Activated T-helper 17 cell treated with anti-CD3 and anti-CD28 coated beads, Interleukin-2, amount 50 U/mL, for 72 hours (primary cell): ENCODE measurements at places on chromosomes 13 and 19. TPM values are rescaled to one million over a fixed set of nuclear protein-coding genes. Genes with fewer than 3 reads are reported as not detected.

GRCh38 chr13:32669030-32669646 lies 82.9 kb downstream of the PDS5B start:
- peak; percentile 34 for ATAC-seq

- no peak for ATAC-seq
These were observed 88.9 kb downstream of the SLC25A15 start for GRCh38 chr13:40878321-40878720.

DNA sequence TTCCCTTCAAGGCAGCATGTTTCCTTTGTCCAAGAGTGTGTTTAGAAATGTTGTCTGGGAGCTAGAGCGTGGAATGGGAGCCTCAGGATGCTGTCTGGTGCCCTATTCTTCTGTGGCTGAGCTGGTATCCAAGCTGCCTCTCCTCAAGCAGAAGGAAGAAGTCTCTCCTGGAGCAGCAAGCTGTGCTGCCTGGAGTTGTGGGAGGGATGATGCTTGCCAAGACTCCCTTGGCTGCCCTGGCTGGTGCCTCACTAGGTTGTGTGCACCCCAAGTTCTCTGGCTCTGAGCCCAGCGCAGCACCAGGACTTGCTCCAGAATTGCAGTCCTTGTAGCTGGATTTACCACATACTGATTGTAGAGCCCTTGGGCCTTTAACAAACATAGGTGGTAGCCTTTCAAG lies 4.7 kb upstream of the CYP4F3 start:
- ATAC-seq = no peak

The GAPDHS gene
- not detected for total RNA-seq

The CBARP gene
- 1.4 TPM for total RNA-seq

DNA sequence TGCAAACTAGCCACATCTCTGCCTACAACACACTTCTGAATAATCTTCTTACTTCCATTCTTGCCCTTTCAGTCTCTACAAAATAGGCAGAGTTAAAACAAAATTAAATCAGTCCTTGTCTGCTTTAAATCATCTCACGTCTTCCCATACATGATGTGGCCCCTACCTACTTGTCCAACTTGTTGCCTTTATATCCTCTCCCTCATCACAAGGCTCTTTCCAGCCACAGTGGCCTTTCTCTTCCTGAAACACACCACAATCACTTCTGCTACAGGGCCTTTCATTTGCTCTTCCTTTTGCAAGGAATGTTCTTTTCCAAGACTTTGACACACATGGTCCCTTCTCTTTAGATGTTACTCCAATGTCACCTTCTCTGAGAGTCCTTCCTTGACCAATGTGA lies 1.7 kb downstream of the RBM26 start:
- no peak for ATAC-seq

The NDUFA7 gene
- total RNA-seq = 51.3 TPM

The IGFL3 gene
- total RNA-seq = not detected

- no peak for ATAC-seq
These were observed 197.4 kb downstream of the DLEU7 start for GRCh38 chr13:50646070-50646469.

DNA sequence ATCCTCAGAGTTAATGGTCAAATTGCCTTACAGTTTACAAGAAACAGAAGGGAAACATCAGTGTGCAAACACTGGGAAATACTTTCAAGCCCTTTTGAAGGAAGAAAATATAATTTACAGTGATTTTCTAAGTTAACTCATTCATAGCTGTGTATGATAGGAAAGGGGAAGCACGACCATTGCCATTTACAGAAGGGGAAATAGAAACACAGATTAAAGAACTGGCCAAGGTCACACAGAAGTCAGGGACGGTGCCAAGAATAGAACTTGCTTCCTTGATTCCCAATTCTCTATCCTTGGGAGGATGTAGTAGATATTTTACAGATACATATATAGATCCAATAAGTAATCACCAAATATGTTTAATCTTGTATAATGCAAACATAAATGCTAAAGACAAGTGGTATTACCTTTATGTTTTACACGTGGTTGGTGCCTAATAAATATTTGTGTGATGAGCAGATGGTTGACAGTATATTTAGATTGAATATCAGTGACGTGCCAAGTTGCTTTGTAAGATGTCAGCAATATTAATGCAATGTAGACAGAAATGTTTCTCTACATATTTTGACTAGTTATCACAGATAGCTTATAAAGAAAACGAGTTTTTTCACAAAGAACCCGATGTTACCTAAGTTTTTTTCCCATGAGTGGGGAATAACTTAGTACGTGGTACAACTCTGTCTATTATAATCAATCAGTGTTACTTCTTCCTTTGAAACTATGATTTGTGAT lies 73.1 kb downstream of the FLT1 start:
- no peak for ATAC-seq

The CGB8 gene
- total RNA-seq = not detected

DNA sequence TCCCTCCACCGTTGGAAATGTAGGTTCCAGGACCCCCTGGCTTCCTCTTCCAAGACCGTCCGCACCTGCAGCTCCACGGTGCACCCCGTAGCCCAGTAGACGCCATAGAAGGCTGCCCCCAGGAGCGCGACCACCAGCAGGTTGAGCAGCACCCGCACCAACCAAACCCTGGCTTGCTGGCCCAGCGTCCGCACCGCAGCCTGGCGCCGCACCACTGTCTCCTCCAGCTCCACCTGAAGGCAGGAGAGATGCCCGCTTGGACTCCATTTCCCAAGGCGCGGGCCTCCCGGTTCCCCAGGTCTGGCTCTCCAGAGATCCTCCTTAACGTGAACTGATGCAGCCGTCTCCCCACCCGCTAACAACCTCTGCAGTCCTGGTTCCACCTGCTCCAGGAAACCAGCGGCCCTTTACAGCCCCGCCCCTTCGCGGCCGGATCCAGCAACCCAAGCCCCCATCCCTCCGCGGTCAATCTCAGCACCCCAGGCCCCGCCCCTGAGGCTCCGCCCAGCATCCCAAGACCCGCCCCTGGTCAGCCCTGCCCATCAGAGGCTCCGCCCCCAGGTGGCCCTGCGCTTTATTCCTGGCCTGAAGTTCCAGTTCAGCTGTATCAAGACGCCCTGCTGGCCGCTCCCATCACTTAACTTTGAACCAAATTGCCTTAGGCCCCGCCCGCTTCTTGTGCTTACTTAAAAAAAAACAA lies 5.0 kb upstream of the LENG1 start:
- no peak for ATAC-seq

The ACP7 gene
- total RNA-seq = not detected

GRCh38 chr19:38055655-38056521 lies 148.9 kb downstream of the SIPA1L3 start:
- ATAC-seq = no peak

DNA sequence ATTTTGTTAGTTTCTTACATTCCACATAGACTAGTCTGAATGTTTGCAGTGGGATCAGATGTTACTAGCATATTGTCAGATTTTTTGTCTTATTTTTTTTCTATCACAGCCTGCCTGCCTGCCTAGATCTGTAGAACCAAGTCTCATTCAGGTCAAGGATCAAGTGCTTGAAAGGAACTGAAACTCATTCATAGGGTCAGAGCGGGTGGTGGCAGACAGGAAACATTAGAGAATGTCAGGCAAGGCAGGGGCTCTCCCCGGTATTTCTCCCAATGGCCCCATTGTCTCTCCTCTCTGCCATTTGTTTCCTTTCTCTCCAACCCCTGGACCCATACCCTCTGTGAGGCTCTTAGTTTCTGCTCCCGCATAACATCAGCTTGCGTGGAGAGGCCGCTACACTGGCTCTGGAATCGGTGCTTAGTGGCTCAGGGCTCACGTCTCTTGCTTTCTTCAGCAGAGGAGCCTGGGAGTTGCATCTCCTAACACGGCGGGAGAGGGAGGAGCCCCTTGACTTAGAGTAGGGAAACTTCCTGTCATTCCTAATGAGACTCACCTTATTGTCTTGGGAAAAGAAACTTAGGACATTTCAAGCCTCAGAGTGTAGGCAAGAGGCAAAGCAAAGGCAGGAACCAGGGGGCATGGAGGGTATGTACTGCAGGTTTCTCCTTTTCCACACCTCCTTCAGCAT lies 35.6 kb upstream of the SPATA13 start:
- no peak for ATAC-seq

The URAD gene
- total RNA-seq = not detected

- peak; percentile 87 for ATAC-seq
These were observed 11.9 kb downstream of the SELENOW start for GRCh38 chr19:47790398-47790814.

The ZNF383 gene
- 14.4 TPM for total RNA-seq

GRCh38 chr13:30570691-30571090 lies 47.0 kb upstream of the USPL1 start:
- ATAC-seq = no peak

- no peak for ATAC-seq
These were observed 93.2 kb downstream of the FRY start for GRCh38 chr13:32124743-32125142.

GRCh38 chr13:24052547-24053518 lies 107.7 kb upstream of the SPATA13 start:
- no peak for ATAC-seq

DNA sequence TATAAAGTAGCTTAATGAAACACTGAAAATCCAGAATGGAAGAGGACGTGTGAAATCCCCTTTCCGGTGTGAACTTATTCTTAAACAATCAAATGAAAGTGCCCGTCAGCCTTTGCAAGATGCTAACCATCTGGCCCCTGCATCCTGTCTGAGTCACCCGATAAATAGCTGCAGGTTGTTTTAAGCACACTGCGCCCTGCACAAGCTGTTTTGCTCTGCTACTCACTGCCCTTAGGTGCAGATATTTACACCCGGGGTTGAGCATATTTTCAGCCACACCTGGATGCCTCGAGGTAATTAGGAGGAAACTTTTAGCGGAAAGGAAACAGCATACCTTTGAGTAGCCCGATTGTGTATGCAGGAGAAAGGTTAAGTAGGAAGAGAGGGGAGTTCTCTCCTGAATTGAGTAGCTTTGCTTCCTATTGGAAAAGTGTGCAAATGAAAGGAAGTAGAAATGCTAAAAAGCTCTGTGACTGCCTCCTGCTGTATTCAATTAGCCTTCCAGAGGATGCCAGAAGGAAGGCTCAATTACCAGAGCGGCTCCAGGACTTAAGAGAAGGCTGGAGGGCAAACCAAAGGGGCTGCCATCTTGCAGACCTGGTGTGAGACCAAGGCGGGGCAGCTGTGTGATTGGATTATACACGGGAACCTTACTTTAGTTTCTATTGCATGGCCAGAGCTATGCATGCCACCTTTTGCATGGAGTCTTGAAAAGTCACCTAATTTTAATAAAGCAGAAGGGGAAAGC lies 42.5 kb downstream of the IRS2 start:
- peak; percentile 57 for ATAC-seq

The ZNF560 gene
- total RNA-seq = not detected

GRCh38 chr19:46728208-46728607 lies 11.3 kb upstream of the PRKD2 start:
- no peak for ATAC-seq

The ADAT3 gene
- 11.6 TPM for total RNA-seq

The MBD3L3 gene
- not detected for total RNA-seq

DNA sequence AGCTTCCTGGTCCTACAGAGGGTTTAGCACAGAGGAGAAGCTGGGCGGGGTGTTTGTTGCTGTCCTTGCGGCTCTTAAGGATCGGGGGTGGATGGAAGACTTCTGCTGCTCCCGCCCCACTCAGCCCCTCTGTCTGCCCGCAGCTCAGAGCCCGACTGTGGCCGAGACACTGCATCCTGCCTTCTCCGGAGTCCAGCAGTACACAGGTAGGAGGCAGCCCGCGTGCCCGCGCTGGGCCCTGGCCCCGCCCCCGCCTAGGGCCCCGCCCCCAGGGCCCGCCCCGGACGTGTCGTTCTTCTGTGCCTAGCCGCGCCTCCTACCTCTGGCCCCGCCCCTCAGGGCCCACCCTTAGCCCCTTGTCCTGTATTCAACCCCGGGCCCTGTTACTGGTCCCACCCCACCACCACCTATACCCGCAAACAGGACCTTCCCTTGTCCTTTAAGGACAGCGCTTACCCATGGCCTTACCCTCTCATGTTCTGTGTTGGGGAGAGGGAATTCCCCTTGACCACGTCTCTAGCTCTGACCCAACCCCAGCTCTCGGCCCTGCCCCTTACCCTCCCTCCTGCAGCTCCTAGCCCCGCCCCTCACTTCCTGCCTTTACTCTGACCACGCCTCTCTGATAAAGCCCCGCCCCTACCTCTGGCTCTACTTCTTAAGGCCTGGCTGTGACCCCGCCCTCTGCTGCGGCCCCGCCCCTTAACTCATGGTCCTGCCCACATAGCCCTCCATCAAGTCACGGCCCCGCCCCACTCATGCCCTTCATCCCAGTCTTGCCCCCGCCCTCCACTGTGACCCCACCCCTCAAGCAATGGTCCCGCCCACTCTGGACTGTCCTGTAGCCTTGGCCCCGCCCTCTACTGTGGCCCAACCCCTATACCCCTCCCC lies 60.5 kb downstream of the CELF5 start:
- peak; percentile 90 for ATAC-seq

The TBXA2R gene
- total RNA-seq = 0.32 TPM

The MISP3 gene
- 1.5 TPM for total RNA-seq

DNA sequence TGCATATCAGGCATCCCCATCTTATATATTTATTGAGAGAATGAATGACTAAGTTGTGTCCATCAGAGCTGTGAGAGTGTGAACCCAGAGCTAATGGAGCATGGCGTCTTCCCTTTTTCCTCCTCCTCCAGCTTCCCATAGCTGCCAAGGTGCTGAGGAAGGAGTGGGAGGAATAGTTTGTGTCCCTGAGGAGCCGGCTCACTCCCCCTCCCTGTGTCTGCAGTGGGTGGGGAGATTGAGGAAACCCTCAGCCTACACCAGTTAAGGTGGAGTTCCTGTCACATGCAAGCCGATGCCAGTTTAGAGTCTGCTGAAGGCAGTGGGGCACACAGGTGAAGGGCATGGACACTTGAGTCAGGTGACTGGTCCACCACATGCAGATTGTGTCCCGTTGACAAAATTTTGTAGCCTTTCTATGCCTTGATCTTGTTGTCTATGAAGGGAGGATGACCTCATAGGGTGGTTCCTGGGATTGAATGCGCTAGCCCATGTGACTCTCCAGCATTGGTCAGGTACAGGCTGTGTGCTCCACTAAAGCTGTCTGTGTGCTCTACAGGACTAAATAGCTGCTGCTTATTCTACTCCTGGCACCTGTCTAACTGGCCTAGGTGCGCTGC lies 47.6 kb upstream of the GPI start:
- ATAC-seq = peak; percentile 77

DNA sequence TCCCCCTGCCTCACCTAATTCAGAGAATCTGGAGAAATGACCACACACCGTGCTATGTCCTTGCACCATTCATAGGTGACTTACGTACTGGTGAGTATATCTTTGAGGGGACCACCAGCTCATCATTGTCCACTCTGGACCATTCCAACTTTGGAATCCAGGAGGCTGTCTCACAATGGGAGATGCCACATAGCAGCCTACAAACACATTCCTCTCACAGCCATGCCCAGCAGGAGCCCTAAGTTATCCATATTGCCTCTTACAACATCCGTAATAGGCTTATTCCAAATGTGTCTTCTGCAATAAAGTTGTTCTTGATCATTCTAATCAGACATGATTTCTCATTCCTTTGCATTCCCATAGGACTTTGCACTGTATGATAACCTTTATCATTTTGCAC lies 436.7 kb downstream of the EFNB2 start:
- no peak for ATAC-seq
